Activated T-helper 1 cell treated with anti-CD3 and anti-CD28 coated beads, Interleukin-2, amount 50 U/mL, for 16 hours (primary cell): ENCODE measurements at places on chromosomes 3 and 15.

- DNase-seq: no peak
Measured at GRCh38 chr3:194748225-194748624, 62.5 kb downstream of the FAM43A start.

DNA sequence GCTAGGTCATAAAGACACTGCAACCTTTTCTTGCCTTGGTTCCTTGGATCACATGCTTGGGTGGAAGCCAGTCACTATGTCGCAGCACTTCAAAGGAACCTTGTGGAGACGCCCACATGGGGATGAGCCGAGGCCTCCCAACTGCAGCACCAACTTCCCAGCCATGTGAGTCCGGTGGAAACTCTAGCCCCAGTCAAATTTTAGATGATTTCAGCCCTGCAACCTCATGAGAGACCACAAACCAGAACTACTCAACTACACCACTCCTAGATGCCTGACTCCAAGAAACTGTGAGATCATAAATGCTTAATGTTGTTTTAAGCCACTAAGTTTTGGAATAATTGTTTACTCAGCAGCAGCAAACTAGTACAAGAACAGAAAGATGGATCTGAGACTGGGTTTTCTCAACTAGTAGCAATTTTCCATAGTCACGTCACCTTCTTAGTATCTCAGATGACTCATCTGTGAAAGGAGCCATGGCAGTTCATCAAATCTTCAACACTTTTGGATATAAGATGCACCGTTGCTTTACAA lies 86.5 kb downstream of the MB21D2 start:
- DNase-seq: no peak

DNA sequence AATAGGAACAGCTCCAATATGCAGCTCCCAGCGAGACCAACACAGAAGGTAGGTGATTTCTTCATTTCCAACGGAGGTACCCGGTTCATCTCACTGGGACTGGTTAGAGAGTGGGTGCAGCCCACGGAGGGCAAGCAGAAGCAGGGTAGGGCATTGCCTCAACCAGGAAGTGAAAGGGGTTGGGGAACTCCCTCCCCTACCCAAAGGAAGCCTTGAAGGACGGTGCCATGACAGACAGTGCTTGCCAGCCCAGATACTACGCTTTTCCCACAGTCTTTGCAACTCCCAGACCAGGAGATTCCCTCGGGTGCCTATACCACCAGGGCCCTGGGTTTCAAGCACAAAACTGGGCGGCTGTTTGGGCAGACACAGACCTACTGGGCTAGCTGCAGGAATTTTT lies 576.9 kb upstream of the NECTIN3 start:
- no peak for DNase-seq

DNA sequence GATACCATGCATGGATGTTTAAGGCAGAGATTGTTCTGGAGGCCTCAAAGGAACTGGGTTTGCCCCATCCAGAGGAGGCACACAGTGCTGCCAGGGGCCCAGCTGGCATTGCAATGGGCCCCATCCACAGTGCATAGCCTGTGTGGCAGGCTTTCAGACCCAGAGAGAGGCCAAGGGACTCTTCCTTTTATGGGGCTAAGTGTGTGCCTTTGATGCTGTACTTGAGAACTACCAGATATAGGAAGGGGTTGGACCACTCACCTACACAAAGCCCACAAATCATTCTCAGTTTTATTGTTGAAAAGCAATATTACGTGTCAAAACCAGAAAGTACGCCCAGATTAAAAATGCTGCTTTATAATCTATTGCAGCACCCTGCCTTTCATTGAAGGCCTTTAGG lies 134.9 kb downstream of the EPHB1 start:
- DNase-seq: no peak

DNA sequence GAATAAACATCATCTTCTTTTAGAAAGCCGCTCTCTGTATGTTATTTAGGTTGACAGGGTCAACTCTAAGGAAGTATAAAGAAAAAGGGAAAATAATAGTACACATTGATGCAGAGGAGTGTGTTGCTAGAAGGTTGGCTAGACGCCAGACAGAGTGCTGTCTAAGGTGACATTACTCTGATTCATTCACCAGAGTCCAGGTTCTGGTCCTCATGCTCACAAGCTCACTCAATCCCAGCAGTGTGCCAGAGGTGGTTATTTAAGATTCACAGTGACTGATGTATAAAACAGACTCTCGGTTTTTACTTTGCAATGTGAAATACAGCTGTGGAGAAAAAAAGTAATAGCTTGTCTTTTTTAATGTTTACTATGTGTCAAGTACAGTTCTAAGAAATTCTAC lies 1.7 kb downstream of the CFAP44 start:
- DNase-seq: no peak
